ENCODE measurements at places on chromosomes 6 and 20.

DNA sequence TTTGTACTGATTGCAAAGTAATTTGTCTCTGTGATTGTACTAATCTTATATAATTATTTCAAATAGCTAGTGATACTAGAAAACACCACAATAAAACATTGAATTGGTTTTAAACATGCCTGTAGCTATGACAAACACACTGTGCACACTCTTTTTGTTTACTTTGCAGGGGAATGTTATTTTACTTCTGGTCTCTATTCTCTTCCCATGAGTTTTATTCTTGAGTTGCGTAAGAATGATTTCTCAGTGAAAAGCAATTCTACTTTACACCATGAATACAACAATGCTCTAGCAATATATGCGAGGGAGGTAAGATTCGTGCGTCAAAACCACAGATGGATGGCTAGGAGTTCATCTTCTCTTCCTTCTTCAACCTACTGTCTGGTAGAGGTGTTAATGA, 68.4 kb upstream of the PHACTR1 start:
- no peak for DNase-seq

DNA sequence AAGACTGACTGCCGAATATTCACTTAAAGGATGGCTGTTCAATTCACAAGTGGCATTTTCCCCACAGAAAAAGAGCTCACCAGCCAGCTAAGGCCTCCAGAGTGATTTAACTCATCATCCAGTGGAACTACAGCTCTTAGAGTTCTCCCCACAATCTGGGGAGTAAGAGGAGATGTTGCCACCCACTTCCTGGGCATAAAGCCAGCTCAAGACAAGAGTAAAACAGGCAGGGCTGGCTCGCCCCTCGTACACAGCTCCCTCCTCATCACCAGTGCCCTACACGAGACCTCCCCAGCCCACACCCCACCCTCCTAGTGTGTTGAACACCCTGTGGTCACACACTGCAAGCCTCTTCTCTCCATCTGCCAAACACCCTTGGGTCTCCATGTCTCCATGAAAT, 47.2 kb upstream of the IPCEF1 start:
- peak; percentile 28 for DNase-seq

GRCh38 chr20:15476781-15477180, 1096.5 kb downstream of the KIF16B start:
- DNase-seq, result no peak

DNA sequence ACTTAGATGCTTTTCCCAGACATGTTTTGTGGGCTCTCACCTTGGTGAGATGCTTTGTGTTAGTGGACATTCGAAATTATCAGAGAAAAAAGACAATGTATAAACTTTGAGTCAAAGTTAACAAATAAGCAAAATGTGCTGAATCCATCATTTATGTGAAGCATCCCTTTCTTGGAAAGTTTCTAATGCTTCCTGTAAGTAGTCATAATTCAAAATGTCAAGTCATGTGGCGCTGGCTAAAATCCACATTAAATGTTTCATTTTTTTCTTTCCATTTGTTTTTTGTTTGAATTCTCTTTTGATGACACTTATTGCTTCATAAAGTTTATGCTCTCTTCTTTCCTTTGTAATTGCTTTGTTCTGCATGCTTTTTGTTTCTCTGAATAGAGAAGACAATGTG, 107.2 kb upstream of the CENPW start:
- no peak for DNase-seq

DNA sequence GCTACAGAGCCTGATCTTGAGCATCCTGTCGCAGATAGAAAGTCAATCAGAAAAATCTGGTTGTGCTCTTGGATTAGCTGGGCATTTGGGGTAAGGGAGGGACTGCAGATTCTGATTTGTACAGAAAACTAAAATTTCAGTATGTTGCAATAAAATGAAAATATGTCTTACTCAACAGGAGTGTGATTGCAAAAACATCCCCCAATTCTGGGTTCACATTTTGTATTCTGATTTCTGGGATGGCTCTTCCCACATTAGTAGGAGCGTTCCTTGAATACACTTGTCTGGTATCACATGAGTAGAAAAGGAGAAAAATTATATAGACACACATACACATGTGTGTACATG, 40.5 kb downstream of the PANK2 start:
- no peak for DNase-seq

GRCh38 chr6:136403110-136403980, 113.7 kb upstream of the BCLAF1 start:
- DNase-seq, result no peak

DNA sequence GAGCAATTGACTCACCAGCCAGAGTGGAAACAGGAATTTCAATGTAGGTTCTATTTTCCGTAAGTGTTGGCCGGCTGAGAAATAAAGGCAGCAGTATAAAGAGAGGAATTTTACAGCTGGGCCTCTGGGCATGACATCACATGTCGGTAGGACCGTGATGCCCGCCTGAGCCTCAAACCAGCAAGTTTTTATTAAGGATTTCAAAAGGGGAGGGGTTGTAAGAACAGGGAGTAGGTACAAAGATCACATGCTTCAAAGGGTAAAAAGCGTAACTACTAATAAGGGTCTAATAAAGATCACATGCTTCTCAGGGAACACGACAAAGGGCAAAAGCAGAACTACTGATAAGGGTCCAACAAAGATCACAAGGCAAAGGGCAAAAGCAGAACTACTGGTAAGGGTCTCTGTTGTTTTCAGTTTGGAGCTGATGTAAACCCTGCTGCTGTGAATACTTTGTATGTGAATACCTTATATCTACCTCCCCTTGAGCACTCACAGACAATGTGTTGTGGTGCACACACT, 9.0 kb upstream of the TULP4 start:
- DNase-seq, result no peak

- no peak for DNase-seq
Measured at GRCh38 chr6:34771727-34772126, 14.4 kb downstream of the SNRPC start.

GRCh38 chr6:44001318-44002066, 125.8 kb downstream of the MRPL14 start:
- DNase-seq, result peak; percentile 57

DNA sequence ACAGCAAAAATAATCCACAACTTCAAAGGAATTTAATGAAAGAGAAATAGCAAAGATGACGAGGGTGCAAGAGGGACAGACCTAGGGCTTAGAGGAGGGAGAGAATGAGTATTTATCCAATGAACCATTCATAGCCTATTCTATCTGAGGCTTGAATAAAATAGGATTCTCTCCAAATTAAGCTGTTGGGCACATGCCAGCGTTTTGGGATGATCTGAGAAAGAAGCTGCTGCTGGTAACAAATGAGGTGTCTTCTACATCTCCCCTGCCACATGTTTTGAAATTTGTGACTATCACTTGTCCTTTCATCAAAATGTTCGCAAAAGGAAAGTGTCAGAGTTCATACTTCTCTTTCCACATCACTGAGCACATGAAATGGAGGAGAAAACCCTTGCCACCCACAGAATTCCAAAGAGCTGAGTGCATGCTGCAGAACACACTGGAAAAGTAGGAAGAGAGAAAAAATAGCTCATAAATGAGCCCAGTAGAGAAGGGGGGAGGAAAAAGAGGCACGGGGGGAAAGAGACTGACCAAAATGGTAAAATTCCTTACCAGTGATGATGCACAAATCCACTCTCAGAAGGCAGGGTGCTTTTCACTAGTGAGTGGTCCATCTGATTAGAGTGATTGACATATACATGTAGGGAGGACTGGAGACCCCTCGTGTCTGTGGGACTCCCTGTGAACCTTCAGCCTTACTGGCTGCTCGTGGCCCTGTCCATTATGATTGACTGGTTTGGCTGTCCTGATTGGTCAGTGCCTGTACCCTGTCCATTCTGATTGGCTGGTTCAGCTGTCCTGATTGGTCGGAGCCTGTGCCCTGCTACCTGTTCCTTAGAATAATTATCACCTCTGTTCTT, 180.5 kb downstream of the OGFRL1 start:
- DNase-seq, result no peak

GRCh38 chr6:30778001-30778635, 33.8 kb upstream of the IER3 start:
- no peak for DNase-seq

DNA sequence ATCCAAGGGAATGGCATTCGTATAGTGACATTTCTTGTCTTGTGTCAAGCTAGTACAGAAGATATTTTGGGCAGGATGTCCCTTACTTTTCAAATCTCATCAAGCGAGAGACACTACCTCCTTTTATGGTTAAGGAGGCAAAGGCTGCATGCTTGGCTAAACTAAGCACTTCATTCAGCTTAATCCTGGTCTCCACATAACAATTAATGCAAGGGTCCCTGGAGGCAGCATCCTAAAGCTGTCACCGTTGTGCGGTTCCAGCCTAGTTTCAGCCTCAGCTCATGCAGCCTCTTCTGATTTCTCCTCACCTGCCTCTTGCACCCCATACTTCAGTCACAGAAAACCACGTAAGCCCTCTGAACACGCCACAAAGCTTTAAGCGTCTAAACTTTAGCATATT, 67.1 kb upstream of the SLC22A23 start:
- no peak for DNase-seq

- no peak for DNase-seq
Measured at GRCh38 chr20:17343091-17343490, 116.3 kb downstream of the PCSK2 start.

DNA sequence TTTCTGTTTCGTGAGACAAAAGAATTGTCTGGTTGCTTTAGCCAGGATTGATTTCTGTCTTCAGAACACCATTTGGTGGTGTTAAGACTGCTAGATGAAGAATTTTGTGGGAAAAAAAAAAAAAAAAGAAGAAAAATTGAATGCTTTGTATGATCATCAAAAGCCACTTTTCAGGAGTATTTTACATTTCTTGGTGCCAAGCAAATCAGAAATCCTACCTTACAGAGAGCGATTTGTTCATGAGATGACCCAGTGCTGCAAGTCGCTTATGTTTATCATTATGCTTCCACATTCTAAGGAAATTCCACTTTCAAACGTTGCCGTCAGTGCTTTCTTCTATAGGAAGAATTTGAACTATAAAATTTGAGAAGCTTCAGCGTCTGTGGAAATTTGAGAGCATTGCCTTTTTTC, 228.7 kb downstream of the BCKDHB start:
- no peak for DNase-seq

DNA sequence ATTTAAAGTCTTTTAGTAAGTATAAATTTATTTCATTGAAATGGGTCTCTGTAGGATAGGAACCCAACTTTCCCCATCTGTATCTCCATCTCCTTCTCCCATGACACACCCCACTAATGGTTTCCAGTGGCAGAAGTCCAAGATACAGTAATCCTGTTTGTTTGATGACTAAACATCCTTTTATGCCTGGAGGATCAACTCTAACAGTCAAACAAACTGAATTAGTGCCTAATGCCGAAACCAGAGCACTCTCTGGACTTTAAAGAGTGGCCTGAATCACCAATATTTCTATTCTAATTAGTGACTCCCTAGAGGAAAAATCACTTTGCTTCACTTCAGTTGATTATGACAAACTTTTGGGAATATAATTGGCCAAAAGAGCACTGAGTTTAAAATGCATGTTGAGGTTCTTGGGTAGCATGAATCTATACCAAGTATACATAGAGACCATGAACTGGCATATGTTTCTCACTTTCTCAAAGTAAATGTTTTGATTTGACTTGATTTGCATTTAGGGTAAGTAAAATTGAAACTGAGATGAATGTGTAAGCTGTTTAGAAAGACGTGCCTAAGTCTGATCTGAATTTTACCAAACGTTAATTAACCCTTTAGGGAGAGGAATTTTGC, 776.4 kb upstream of the NRSN1 start:
- peak; percentile 4 for DNase-seq

GRCh38 chr6:158087224-158087867, 80.7 kb downstream of the SERAC1 start:
- no peak for DNase-seq

GRCh38 chr20:58751979-58752378, 59.4 kb downstream of the NPEPL1 start:
- no peak for DNase-seq

Data from activated CD4-positive, alpha-beta T cell treated with anti-CD3 and anti-CD28 coated beads, Interleukin-2, amount 50 U/mL, for 16 hours (primary cell).